Amniotic epithelial cell (primary cell): ENCODE measurements at places on chromosomes 11 and 22.

- no peak for DNase-seq
Measured at GRCh38 chr22:33656808-33657628, 263.3 kb downstream of the LARGE1 start.

- peak; percentile 60 for DNase-seq
Measured at GRCh38 chr11:96393753-96394348, 4.0 kb downstream of the JRKL start.

DNA sequence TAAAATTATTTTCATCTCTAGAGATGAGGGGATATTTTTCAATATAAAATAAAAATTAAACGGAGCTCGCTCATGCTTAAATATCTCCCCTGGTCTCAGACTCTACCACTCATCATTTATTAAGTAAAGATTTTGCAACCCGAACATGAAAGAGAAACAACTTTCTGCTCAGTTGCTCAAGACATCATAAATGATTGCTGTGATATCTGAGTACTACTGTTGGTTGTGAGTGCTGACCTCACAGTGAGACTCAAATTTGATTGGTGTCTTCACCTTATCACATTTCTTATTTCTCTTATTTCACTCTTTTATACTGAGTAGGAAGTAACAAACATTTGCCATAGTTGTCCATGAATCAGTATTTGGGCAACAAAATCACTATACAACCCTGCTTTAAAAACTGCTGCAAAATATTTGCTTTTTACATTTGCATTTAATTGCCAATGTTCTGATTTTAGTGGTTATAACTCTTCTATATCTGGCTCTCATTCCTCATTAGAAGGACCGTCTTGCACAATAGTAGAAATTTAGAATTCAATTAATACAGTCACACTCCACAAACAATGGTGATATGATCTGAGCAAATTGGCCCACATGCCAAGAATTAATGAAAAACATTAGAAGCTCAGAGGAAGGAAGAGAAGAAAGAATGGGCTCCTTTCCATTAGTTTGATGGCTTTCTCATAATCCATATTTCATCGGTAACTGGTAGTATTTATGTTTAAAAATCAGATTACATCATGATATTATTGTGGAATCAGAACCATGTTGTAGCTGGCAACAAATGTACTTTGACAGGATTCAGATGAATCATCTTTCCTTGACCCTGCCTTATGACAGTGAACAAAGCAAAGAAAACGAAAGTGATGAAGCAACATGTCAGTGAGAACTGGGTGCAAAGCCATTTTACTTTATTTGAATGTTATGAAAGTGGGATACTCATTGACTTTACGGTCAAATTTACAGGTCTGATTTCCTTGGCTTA lies 973.6 kb upstream of the TENM4 start:
- DNase-seq = peak; percentile 66

DNA sequence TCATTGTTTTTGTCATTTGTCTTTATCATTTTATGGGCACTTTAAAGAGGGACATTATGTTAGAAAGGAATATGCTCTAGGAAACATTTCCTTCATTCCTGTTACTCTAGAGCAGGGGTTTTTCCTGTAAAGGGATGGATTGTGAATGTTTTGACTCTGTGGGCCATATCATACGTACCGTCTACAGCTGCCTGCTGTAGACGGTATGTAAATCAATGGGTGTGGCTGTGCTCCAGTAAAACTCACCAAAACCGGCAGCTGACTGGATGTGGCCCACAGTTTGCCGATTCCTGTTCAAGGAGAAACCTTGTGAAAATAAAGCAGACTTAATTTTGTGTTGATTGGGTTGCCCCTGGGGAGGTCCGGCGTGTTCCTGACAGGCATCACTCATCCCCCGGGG lies 7.3 kb downstream of the IGHMBP2 start:
- no peak for DNase-seq

DNA sequence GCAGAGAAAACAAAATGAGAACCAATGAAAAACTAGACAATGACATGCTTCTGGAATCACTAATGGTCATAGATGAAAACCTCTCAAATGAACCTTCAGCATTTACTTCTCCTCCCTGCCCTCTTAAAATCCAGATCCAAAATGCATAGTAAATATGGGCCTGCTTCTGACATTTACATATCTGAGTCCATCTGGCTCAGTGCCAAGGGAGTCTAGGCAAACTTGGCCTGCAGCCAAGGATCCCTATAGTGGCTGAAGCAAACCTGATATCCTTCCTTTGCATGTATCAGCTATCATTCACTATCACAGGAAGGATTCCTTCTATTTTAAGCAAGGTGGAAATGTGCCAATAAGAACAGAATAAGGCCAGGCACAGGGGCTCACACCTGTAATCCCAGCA lies 104.8 kb downstream of the C11orf58 start:
- no peak for DNase-seq

GRCh38 chr22:42992092-42992491 lies 22.9 kb downstream of the PACSIN2 start:
- DNase-seq = no peak

GRCh38 chr11:111044751-111045406 lies 200.6 kb upstream of the POU2AF2 start:
- DNase-seq = no peak

- no peak for DNase-seq
Measured at GRCh38 chr11:44865866-44866272, 84.8 kb downstream of the TP53I11 start.

- DNase-seq = no peak
Measured at GRCh38 chr22:36281781-36282327, 28.9 kb downstream of the APOL1 start.

DNA sequence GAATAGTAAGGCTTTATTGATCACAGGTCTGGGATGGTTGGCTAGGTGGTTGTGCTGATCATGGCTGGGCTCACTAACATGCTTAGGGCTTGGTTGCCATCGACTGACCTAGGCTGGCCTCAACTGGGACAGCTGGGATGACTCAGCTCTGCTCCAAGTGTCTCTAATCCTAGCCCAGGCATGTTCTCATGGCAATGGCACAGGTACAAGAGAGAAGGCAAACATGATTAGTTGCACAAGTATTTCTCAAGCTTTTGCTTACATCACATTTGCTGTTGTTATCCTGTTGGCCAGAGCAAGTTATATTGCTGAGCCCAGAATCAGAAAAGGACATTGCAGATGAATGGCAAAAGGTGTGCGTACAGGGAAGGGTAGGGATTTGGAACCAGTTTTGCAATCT lies 68.5 kb upstream of the SLC35C1 start:
- peak; percentile 76 for DNase-seq

- DNase-seq = peak; percentile 78
Measured at GRCh38 chr11:63663809-63664208, 7.4 kb downstream of the ATL3 start.

- no peak for DNase-seq
Measured at GRCh38 chr11:46234311-46234710, 43.2 kb upstream of the CREB3L1 start.

DNA sequence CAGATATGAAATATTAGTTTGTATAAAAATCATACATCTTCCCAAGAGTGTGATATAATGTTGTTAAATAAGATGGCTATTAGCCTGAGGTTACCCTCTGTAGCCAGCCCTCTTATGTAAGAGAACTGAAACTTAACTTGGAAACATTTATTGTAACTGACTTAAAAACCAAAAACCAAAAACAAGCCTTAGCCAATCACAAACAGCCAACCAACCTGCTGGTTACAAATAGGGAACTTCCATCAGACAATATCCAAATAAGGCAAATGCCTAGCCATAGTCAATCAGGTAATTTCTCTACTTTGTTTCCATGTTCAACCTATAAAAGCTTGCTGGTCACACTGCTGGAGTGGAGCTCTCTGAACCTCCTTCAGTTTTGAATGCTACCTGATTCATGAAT lies 14.1 kb downstream of the KBTBD3 start:
- DNase-seq = no peak

DNA sequence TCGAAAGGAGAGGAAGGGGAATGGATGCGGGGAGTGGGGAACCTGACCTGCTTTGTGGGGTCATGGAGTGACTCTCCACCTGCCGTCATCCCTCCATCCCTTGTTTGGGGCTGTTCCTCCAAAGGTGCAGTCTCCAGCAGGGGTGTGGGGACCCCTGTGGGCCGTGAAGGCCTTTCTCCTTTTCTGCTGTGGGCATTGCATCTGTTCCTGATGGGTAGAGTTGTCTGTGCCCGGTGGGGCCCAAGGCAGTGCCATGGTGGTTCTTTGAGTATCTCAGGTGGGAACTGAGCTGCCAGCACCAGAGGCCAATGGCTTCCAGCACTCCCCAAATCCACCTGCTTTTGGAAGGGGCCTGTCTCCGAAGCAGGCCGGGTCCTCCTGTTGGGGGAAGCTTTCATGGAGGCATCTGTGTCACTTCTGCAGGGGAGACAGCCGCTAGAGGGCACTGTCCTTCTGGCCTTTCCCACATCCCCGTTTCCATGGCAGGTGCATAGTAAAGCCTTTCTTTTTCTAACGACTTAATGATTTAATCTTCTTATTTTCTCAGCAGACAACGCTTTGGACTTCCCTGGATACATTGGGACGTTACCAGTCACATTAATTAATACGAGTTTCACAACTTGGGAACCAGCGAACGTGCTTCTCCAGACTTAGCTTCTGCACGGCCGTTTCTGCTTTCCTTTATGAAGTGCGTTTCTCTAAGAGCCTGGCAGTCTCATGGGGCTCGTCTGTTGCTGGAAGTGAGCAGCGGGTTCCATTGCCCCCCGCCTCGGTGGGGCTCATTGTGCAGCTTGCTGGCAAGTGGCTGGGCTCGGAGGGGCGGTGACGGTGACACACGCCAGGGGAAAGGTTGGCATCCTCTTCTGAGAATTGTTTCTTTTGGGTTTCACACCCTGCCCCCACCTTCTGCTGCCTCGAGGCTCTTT lies 57.1 kb downstream of the PARVB start:
- peak; percentile 55 for DNase-seq

- no peak for DNase-seq
Measured at GRCh38 chr11:111788051-111788450, 21.9 kb upstream of the PPP2R1B start.
